RPMI8226 (cell line): ENCODE measurements at places on chromosomes 1 and 21.

GRCh38 chr1:12456979-12457378, 161.0 kb downstream of the DHRS3 start:
- DNase-seq = no peak

DNA sequence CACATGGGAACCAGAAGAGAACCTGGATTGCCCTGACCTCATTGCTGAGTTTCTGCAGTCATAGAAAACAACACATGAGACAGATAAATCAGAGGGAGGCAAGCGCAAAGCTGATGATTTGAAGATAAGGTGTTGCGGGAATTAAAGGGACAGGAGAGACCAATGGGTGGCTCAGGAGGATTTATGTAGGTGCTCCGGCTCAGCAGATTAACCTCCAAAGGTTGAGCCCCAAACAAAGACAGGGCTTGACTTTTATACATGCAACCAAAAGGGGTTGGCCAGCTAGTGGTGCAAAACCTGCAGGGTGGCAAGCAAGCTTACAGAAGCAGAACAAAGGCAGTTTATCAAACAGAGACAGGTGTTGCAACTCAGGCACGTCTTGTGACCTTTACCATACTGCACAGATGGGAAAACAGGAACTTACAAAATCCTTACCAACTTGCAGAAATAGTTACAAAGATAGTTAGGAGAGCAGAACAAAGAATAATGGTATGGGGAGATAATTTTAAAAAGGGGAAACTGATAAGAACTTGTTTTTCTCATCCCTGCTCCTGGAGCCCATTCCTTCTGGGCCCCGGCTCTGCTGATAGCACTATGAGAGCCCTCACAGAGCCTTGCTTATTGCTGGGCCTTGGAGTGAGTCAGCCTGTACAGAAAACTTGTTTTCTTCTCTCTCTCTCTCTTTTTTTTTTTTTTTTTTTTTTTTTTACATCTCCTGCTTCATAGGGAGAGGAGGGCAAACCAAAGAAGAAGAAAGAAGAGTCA, 93.6 kb downstream of the SNRPE start:
- peak; percentile 59 for DNase-seq

- DNase-seq = no peak
Measured at GRCh38 chr21:8992731-8993174, 1528.6 kb upstream of the TPTE start.

GRCh38 chr1:51871351-51871975, 7.1 kb downstream of the NRDC start:
- DNase-seq = no peak

DNA sequence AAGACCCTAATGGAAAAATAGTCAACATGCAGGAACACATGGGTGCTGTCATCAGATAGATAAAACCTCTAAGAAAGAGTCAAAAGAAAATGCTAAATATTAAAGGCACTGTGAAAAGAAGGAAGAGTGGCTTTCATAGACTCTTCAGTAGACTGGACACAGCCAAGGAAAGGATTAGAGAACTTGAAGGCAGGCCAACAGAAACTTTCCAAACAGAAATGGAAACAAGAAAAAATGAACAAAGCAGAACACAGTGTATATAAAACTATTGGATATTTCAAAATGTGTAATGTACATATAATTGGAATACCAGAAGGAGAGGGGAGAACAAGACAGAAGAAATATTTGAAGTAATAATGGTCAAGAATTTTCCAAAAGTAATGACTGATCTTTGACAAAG, 431.9 kb downstream of the MATN1 start:
- no peak for DNase-seq

- no peak for DNase-seq
Measured at GRCh38 chr1:114093624-114094362, 59.9 kb downstream of the SYT6 start.

DNA sequence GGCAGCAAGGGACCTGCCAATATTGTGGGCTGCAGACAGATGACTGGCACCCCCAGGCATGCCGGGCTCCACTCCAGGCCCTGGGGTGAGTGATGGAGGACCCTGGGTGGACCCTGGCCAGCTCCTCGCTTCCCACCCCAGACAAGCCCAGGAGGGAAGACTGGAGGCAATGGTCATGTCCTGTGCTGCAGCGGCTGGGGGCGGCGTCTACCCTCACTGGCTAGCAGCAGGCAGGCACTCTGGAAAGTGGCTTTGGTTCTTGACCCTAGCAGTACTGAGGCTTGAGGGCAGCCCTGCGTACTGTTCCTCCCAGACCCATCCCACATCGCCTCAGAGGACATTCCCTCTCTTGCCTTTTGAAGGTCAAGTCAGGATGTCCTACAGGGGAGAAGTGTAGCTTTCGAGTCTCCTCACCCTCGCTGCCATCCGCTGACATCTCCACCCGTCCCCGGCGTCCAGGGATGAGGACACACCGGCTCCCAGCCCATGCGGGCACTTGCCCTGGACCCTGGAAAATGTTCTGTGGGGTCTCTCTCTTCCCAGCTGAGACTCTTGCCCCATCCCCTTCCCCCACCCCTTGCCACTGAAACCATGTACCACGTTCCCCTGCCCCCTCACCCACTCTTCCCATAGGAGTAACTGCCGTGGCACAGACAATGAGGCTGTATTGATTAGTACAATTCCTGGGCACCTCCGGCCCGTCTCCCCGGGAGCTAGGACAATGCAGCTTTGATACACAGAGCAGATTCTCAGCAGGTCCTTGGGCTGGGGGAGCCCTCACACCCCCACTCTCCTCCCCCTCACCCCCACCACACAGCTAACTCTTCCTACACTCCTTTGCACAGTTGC, 15.0 kb downstream of the SLC6A9 start:
- DNase-seq = no peak

DNA sequence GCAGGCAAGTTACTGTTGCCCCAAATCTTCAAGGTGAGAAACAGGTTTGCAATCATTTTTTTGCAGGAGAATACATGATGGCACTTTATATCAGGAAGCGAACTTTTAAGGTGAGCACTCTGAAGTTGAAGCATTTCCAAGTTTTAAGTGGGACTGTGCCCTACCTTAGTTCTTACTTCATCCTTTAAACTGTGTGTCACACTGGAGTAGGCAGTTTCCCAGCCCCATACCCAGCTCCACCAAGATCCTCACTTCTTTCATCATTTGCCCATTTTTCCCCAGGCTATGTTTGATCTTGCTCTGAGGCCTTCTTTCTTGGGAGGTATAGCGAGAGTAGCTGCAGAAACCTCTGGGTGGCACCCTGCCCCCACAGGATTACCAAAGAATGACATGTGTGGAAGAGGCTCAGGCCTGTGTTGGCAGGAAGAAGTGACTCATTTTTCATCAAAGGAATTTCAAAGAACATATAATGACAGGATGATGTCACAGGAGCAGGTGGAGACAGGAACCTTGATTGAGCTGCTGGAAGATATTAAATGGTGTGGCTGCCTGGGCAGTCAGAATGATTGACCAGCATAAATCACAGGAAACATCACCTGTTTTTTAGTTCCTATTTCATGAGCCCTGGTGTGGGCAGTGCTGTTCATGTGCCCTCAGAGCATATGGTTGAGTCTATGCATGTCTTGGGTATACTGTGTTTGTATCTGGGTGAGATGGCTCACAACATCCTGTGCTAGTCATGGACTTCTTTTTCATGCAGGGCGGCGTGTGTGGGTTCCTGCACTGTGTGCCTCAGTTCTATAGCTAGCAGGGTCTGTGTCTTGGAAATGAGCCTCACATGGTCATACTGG, 20.8 kb upstream of the MACF1 start:
- peak; percentile 80 for DNase-seq

DNA sequence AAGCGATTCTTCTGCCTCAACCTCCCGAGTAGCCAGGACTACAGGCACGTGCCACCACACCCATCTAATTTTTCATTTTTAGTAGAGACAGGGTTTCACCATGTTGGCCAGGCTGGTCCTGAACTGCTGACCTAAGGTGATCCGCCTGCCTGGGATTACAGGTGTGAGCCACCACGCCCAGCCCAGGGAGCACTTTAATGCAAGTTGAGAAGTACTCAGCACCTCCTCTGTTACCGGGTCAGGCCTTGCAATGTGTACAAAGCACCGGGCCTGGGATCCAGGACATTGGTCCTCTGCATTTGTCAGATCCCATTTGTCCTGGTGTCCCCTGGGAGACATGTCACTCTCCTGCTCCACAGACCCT, 143.6 kb downstream of the TOMM20 start:
- no peak for DNase-seq

DNA sequence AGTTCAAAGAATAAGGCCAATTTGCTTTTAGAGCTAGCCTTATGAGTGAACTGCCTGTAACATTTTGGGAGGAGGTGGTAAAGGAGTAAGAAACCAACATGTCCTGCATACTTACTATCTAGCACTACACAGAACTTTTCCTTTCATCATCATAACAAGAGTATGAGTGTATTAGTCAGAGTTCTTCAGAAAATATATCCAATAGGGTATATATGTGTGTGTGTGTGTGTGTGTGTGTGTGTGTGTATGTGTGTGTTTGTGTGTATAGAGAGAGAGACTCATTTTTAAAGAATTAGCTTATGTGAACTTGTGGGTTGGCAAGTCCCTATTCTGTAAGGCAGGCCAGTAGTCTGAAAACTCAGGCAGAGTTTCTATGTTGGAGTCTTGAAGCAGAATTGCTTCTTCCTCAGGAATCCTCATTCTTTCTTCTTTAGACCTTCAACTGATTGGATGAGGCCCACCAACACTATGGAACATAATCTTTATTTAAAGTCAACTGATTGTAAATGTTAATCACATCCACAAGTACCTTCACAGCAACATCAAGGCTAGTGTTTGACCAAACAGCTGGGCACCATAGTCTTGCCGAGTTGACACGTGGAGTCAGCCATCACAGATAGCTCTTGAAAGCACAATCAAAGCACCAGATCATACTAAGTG, 121.9 kb downstream of the CYYR1 start:
- no peak for DNase-seq

- DNase-seq = no peak
Measured at GRCh38 chr1:117678246-117678977, 72.6 kb downstream of the TENT5C start.

DNA sequence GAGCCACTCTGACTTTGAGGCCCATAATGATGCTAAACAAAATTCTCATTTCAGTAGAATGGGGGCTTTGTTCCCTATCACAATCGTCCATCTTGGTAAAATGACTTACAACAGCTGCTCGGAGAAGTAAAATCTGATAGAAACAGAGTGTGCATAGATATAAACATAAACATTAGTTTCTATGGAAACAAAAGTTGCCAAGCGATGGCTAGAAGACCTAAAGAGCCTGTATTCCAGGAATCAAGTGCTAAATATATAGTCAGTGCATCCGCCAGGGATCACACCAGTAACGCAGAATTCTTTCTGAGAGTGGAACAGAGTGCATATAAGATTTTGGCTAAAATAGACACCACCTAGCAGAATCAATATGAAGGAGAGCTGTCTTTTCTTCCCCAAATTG, 91.2 kb upstream of the KAZN start:
- no peak for DNase-seq

DNA sequence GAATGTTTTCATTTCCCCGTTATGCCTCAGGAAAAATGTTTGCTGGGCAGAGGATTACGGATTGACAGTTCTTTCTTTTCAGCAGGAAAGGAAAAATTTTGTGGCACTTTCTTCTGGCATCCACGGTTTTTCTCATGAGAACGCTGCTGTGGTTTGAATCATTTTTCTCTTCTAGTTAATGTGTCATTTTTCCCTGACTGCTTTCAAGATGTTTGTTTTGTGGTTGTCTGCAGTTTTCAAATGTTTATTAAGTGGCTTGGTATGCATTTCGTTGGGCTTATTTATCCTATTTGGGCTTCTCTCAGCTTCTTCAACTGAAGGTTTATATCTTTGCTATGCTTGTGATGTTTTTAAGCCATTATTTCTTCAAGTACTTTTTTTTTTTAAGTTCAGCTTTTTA, 359.0 kb downstream of the RGS7 start:
- DNase-seq = no peak

- DNase-seq = no peak
Measured at GRCh38 chr1:18716112-18716784, 85.6 kb downstream of the PAX7 start.

GRCh38 chr1:205287767-205288559, 33.6 kb downstream of the NUAK2 start:
- peak; percentile 99 for DNase-seq

DNA sequence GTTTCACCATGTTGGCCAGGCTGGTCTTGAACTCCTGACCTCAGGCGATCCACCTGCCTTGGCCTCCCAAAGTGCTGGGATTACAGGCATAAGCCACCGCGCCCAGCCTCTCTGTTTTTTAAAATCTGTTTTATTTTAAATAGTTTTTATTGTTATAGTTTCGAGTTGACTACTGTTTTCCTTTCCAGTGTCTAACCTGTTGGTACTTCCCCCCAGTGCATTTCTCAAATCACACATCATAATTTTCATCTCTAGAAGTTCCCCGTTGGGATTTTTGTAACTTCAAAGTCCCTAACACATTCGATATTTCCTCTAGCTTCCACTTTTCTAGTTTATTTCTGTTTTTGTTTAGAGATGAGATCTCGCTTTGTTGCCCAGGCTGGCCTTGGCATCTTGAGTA, 7.5 kb downstream of the HES4 start:
- no peak for DNase-seq
